B cell (primary cell): ENCODE measurements at places on chromosomes 5 and 9.

DNA sequence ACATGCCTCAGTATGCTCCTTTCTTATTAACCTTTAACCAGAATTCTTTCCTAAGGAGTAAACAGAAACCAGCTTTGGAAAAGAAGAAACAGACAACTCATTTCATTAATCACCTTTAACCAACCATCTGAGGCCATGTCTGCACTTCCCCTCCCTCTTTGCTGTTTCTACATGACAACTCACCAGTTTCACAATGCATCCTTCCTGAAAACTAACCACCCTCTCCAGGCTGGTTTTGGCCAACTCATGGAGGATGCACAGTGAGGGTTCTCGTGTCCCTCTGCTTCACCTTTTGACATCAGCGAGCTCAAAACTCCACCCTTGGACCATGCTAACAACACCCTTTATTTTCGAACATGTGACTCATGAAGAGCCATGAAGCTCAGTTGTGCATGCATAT, 244.1 kb downstream of the ELAVL2 start:
- H3K27ac ChIP-seq = no peak overlapping the region
- no peak for DNase-seq
- no peaks in the 10 kb centered on the region for H3K27me3 ChIP-seq
- H3K4me1 ChIP-seq = no peaks in the 10 kb centered on the region
- H3K4me3 ChIP-seq = no peak overlapping the region

DNA sequence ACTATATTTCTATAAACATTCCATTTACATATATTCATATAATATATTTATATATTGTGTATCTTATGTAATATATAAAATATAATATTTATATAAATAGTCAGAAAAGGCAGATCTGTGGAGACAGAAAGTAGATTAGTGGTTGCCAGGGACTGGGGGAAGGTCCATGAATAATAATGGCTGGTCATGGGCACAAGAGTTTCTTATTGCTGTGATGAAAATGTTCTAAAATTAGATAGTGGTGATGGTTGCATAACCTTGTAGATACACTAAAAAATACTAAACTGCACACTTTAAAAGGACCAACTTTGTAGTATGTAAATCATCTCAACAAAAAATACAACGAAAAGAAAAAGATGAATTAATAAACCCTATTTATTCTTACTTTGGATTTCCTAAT, 47.3 kb downstream of the NUP155 start:
- H3K27me3 ChIP-seq = no peaks in the 10 kb centered on the region
- DNase-seq = no peak
- H3K4me3 ChIP-seq = no peak overlapping the region
- no peaks in the 10 kb centered on the region for H3K4me1 ChIP-seq
- H3K36me3 ChIP-seq = peaks cover 13% of the 10 kb centered on the region
- H3K27ac ChIP-seq = no peak overlapping the region

DNA sequence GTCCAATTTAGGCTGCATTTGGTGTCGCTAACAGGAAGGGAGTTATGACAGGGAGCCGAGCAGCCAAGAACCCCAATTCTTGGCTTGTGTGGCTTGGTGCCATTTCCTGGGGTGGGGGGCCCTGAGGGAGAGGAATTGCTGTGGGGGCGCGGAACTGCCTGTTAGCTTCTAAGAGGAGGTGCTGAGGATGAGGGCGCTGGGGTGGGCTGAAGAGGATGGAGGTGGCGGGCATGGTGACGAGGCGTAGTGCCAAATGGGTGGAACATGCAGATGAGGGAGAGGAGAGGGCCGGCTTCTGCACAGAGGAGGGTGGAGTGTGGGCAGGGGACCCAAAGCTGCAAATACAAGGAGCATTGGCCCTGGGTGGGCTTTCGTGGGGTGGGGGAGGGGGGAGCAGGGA, 27.9 kb downstream of the IER5L start:
- no peak overlapping the region for H3K27ac ChIP-seq
- H3K36me3 ChIP-seq = peaks cover 16% of the 10 kb centered on the region
- no peak overlapping the region for H3K4me3 ChIP-seq
- DNase-seq = no peak
- H3K4me1 ChIP-seq = peaks cover 17% of the 10 kb centered on the region

DNA sequence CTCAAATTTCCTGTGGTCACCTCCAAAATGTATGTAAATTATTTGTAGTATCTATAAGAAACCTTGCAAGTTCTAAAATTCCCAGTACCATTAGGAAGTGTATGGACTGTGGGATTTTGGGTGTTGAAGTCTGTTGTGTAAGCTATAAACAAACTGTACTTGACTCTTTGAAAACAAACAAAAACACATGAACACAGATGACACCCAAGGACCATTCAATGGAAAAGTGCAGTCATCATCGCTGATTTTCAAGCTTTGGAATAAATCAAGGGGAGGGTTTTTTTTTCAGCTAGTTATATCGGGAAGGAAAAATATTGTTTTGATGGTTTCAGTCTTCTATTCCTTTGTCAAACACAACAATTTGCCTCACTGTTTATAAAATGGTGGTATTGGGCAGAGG, 49.6 kb downstream of the ELL2 start:
- DNase-seq = no peak
- H3K4me3 ChIP-seq = no peak overlapping the region
- H3K27ac ChIP-seq = no peak overlapping the region
- no peaks in the 10 kb centered on the region for H3K27me3 ChIP-seq
- H3K36me3 ChIP-seq = peaks cover 2% of the 10 kb centered on the region

GRCh38 chr9:134343637-134344036, 17.4 kb downstream of the RXRA start:
- H3K4me1 ChIP-seq = peaks cover 36% of the 10 kb centered on the region
- no peak overlapping the region for H3K4me3 ChIP-seq
- no peak for DNase-seq

DNA sequence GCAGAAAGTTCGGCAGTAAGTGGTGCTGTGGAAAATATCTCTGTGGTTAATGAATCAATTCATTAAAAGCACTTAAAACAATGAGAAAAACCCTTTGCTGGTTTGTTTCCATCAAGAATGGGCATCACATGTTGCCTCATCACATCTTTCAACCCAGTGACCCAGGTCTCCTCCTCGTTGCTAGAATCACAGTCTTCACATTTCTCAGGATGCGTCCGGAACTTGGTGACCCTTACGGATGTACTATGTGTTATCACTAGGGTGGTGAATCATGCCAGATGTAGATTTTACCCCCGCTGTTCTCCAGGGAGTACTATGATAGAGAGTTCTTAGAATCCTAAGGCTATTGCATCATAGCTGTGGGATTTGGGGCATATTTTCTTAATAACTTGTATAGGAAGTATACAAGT, 217.9 kb upstream of the KLF4 start:
- H3K27ac ChIP-seq = no peak overlapping the region
- DNase-seq = no peak
- no peaks in the 10 kb centered on the region for H3K36me3 ChIP-seq
- H3K4me3 ChIP-seq = no peak overlapping the region

DNA sequence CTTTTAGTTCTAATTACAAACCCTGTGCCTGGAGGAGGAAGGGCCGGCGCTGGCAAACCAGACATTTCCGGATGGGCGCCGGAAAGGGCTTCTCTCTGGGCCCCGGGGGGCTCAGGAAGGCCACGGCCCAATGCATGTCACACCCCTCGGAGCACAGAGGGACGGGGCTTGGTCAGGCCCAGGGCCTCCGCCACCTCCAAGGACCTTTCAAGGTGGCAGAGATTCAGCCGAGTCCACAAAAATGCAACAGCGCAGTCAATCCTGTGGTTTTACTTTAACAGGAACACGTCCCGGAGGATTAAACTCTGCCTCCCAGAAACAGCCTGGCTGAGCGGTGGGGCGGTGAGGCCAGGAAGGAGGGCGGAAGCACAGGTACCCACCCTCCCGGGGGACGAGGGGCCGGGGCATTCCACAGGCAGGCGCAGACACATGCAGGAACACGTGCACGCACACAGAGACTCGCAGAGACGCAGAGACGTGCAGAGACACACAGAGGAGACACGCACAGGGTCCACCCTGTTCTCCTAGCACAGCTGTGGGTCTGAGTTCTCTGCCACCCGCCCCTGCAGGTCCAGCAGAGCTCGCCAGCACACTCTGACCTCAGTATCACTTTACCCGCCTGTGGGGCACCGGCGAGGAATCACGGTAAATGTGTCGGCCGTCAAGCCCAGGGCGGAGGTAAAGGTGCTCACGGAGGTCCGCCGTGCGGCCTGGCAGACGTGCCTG, 23.0 kb downstream of the SLC9A3 start:
- H3K27ac ChIP-seq = no peak overlapping the region
- H3K4me3 ChIP-seq = no peak overlapping the region
- H3K27me3 ChIP-seq = peaks cover 64% of the 10 kb centered on the region
- H3K36me3 ChIP-seq = no peaks in the 10 kb centered on the region
- H3K4me1 ChIP-seq = peaks cover 8% of the 10 kb centered on the region

GRCh38 chr5:173859408-173860159, 28.6 kb upstream of the CPEB4 start:
- H3K36me3 ChIP-seq = no peaks in the 10 kb centered on the region
- no peak for DNase-seq
- H3K4me1 ChIP-seq = peaks cover 5% of the 10 kb centered on the region

- H3K36me3 ChIP-seq = no peaks in the 10 kb centered on the region
- DNase-seq = no peak
- no peaks in the 10 kb centered on the region for H3K27me3 ChIP-seq
- no peak overlapping the region for H3K4me3 ChIP-seq
These were observed 38.0 kb upstream of the SLC44A1 start for GRCh38 chr9:105206496-105206820.

- H3K4me1 ChIP-seq = no peaks in the 10 kb centered on the region
- H3K36me3 ChIP-seq = no peaks in the 10 kb centered on the region
- H3K27me3 ChIP-seq = no peaks in the 10 kb centered on the region
- no peak for DNase-seq
- no peak overlapping the region for H3K27ac ChIP-seq
- no peak overlapping the region for H3K4me3 ChIP-seq
These were observed 26.9 kb downstream of the SLC6A3 start for GRCh38 chr5:1418238-1418920.

- H3K27ac ChIP-seq = no peak overlapping the region
- H3K36me3 ChIP-seq = no peaks in the 10 kb centered on the region
- DNase-seq = no peak
- no peaks in the 10 kb centered on the region for H3K27me3 ChIP-seq
- no peak overlapping the region for H3K4me3 ChIP-seq
- H3K4me1 ChIP-seq = no peaks in the 10 kb centered on the region
These were observed 309.3 kb upstream of the SEMA6A start for GRCh38 chr5:116883875-116884274.

- H3K27me3 ChIP-seq = no peaks in the 10 kb centered on the region
- no peak overlapping the region for H3K4me3 ChIP-seq
- peaks cover 9% of the 10 kb centered on the region for H3K4me1 ChIP-seq
- no peak overlapping the region for H3K27ac ChIP-seq
- DNase-seq = no peak
These were observed 4.1 kb downstream of the AGTPBP1 start for GRCh38 chr9:85737671-85738070.

GRCh38 chr9:125995706-125996105, 248.5 kb downstream of the PBX3 start:
- H3K27me3 ChIP-seq = no peaks in the 10 kb centered on the region
- no peaks in the 10 kb centered on the region for H3K4me1 ChIP-seq
- no peak overlapping the region for H3K4me3 ChIP-seq
- no peak overlapping the region for H3K27ac ChIP-seq

DNA sequence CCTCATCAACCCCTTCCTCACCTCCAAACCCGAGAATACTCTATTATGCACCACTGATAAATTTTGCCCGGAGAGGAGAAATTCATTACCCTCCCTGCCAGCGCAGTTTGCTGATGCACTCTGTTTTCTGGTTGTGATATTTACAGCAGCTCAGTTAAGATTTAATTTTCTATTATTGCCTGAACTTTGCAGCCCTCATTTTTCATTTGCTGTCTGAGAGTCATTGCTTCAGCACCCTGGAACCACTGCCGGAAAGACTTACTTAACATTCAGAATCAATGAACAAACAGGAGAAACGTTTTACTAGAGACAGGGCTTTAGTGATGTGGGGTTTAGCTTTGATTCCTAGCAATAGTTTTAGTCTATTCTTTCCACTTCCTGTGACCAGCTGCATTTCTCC, 56.7 kb upstream of the MAMDC2 start:
- H3K4me3 ChIP-seq = no peak overlapping the region
- no peak overlapping the region for H3K27ac ChIP-seq
- no peaks in the 10 kb centered on the region for H3K36me3 ChIP-seq
- DNase-seq = no peak
- H3K27me3 ChIP-seq = no peaks in the 10 kb centered on the region

DNA sequence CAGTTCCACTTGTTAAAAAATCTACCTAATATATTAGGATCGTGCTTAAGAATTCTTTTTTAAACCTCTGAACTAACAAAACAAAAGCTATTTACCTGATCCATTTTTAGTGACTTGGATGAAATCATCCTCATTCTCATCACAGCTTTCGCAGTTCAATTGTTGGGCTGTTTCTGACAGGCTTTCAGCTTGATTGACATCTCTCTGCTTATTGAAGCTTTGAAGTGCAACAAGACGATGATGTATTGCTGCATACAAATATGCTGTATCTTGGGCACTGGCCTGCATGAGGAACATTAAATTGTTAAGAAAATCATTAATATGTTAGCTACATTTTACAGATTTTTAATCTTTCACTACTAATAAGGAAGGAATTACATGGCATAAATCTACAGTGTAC, 9.5 kb upstream of the NADK2 start:
- no peak overlapping the region for H3K27ac ChIP-seq
- no peaks in the 10 kb centered on the region for H3K4me1 ChIP-seq

DNA sequence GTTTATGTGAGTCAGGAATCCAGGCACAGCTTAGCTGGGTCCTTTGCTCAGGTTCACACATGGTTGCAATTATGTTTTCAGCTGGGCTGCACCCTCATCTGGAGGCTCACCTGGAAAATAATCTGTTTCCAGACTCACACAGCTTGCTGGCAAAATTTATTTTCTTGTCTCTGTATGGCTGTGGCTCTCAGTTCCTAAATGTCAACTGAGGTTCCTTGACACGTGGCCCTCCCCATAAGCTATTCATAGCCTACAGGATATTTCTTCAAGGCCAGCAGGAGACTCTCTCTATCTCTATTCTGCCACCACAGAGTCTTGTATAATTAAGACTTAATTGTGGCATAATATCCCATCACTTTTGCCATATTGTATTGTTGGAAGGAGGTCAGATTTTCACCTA, 732.0 kb downstream of the CDH18 start:
- no peaks in the 10 kb centered on the region for H3K36me3 ChIP-seq
- H3K27ac ChIP-seq = no peak overlapping the region
- no peaks in the 10 kb centered on the region for H3K27me3 ChIP-seq
- no peaks in the 10 kb centered on the region for H3K4me1 ChIP-seq

GRCh38 chr5:13567819-13568218, 376.7 kb downstream of the DNAH5 start:
- H3K27ac ChIP-seq = no peak overlapping the region
- no peak for DNase-seq
- no peaks in the 10 kb centered on the region for H3K27me3 ChIP-seq
- H3K4me3 ChIP-seq = no peak overlapping the region
- no peaks in the 10 kb centered on the region for H3K4me1 ChIP-seq
